ENCODE measurements at places on chromosomes 4 and X. TPM values are rescaled to one million over a fixed set of nuclear protein-coding genes. Genes with fewer than 3 reads are reported as not detected.
A peak's percentile ranks its signal among the peaks of the same experiment; 100 is the strongest.

- no peaks in the 10 kb centered on the region for H3K27me3 ChIP-seq
- H3K4me3 ChIP-seq = no peak overlapping the region
- H3K36me3 ChIP-seq = no peaks in the 10 kb centered on the region
- H3K4me1 ChIP-seq = no peaks in the 10 kb centered on the region
Measured at GRCh38 chr4:4730249-4730648, 129.2 kb upstream of the MSX1 start.

Gene AADAT
- 2.9 TPM for total RNA-seq

DNA sequence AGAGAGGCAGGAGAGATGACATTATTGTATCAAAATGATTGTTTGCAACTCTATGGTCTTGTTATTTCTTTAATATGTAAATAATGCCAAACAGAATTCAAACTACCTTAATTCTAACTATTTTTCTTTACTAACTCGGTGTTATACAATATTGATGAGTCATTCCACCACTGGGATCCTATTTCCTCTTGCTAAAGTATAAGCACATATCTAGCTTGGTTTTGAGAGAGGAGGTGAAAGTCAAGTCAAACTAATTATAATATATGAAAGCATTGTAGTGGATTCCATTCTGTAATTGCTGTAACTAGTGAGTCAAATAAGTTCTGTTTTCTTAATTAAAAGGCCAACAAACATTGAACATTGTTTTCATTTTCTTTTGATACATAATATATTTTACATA, 837.6 kb downstream of the PDHA2 start:
- H3K27me3 ChIP-seq = no peaks in the 10 kb centered on the region
- no peak for DNase-seq
- no peak overlapping the region for H3K4me3 ChIP-seq
- no peaks in the 10 kb centered on the region for H3K4me1 ChIP-seq

Gene PLAC8
- total RNA-seq = 3.5 TPM

GRCh38 chr4:145890689-145891088, 47.9 kb downstream of the ZNF827 start:
- H3K36me3 ChIP-seq = no peaks in the 10 kb centered on the region
- no peak overlapping the region for H3K27ac ChIP-seq
- H3K4me3 ChIP-seq = no peak overlapping the region
- H3K4me1 ChIP-seq = peaks cover 24% of the 10 kb centered on the region
- no peaks in the 10 kb centered on the region for H3K27me3 ChIP-seq

DNA sequence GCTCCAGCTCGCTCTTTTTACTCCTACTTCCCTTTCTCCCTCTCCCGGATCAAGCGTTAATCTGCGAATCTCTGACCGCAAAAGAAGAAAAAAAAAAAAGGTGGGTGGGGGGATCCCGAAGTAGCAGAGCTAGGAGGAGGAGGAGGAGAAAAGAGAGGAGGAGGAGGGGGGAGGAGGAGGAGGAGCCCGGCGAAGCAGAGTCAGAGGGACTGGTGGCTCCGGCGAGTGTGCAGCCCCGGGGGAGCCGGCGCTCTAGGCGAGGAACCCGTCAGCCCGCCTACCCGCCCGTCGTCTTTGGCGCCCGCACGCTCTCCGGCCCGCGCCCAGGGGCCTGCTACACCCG, at the start of gene NHSL2:
TSS of gene NHSL2 (plus strand) at position 203 of the 343 bp plus-strand sequence.
- H3K27me3 ChIP-seq = no peaks in the 10 kb centered on the region
- peak within 1 kb of the TSS; percentile 49 for H3K27ac ChIP-seq
- H3K4me1 ChIP-seq = peaks cover 18% of the 10 kb centered on the region
- peak within 1 kb of the TSS; percentile 50 for H3K4me3 ChIP-seq
- H3K36me3 ChIP-seq = no peaks in the 10 kb centered on the region
- DNase-seq = no peak

Gene CT47B1
- total RNA-seq = not detected

Gene HERC3
- 50.5 TPM for total RNA-seq

- H3K36me3 ChIP-seq = no peaks in the 10 kb centered on the region
- H3K4me3 ChIP-seq = no peak overlapping the region
- no peak overlapping the region for H3K27ac ChIP-seq
- no peak for DNase-seq
- no peaks in the 10 kb centered on the region for H3K27me3 ChIP-seq
Measured at GRCh38 chr4:29966386-29966785, 753.8 kb upstream of the PCDH7 start.

DNA sequence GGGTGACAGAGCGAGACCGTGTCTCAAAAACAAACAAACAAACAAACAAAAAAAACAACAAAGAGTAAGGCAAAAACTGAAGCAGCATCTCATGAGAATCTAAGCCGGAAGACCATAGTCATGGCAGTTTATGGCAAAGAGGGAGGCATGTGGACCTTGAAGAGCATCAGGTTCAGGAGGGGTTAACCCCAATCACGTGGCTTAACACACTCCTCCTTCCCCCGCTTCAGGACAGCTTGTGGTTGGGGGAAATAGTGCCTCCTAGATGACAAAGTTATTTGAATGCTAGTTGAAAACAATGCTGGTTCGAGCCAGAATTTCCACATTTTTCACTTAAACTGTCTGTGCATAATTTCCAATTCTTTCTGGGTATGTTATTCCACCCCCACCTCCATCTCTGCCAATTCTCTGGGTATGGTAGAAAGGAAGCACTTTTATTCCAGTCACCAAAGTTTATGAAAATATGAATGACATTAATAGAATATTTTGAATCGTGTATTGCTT, 11.7 kb upstream of the MAP7D3 start:
- H3K4me3 ChIP-seq = no peak overlapping the region
- H3K4me1 ChIP-seq = peaks cover 33% of the 10 kb centered on the region

- no peaks in the 10 kb centered on the region for H3K27me3 ChIP-seq
- no peaks in the 10 kb centered on the region for H3K36me3 ChIP-seq
- no peaks in the 10 kb centered on the region for H3K4me1 ChIP-seq
- H3K4me3 ChIP-seq = no peak overlapping the region
Measured at GRCh38 chr4:65538571-65538970, 131.7 kb downstream of the EPHA5 start.

Data from esophagus muscularis mucosa (tissue), 4 donors.